ENCODE measurements at places on chromosomes 2 and 18.

DNA sequence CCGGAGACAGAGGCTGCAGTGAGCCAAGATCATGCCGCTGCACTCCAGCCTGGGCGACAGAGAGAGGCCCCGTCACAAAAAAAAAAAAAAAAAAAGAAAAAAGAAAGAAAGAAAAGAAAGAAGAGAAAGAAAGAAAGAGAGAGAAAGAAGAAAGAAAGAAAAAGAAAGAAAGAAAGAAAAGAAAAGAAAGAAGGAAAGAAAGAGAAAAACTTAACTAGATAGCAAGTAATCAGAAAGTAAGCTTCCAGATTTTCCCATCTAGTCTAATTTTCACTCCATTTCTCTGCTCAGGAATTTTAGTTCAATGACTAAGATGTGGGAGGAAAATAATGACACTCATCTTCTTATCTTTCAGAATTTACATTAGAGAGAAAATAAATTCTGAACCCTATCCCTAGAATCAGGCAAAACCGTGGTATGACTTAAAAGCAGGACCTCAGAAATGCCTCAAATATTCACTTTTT lies 2.4 kb downstream of the GFPT1 start:
- no peak for DNase-seq

DNA sequence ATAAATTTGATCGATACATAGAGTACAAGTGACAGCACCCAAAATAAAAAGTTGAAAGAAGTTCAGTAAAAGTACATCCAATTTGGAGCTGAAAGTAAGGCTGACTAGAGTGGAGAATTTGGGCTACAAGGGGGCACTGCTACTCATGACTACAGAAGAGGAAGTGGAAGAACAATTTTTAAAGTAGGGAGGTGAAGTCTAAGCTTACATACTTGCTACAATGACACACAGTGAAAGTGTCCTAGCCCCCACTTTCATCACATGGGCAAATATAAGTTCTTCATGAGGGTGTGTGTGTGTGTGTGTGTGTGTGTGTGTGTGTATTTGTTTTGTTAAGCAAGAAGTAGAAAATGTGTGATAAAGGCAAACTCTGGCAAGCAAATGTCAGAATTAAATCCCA lies 45.7 kb downstream of the MAP3K2 start:
- no peak for DNase-seq

GRCh38 chr2:238789317-238789806 lies 58.5 kb upstream of the TWIST2 start:
- DNase-seq = no peak

GRCh38 chr2:111656894-111657293 lies 227.1 kb downstream of the ANAPC1 start:
- no peak for DNase-seq

DNA sequence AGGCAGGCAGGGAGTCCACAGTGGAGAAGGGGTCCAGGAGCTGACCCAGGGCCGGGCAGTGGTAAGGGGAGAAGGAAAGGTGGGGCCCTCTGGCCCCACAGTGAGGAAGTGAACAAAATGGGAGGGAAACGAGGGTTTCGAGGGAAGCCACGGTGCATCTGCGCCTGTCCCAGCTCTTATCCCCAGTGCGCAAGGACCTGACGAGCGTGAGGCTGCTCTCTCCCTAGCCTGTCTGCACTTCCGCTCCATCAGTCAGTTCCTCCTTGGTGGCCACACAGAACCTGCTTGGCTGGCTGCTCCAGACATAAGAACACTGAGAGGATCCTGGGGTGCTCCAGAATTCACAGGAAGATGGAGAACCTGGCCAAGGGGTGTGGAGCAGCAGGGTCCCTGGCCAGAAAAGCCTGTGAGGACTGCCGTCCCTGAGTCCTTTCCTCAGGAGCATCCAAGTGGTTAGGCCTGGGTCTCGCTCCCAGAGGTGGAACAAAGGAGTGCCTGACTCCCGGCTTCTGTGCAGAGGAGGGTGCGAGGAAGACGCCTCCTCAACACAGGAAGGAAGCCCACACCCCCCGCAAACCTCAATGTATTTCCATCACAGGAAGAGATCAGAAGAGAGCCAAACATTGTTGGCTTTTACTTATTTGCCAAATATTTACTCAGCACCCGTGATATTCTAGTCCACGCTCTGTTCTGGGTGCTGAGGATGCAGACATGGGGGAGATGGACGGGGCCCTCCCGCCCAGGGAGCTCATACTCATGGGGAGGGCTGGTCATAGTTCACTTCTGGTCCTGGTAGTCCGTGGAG lies 43.7 kb upstream of the SEMA4C start:
- no peak for DNase-seq

GRCh38 chr18:79818036-79818435 lies 20.3 kb downstream of the KCNG2 start:
- DNase-seq = no peak

DNA sequence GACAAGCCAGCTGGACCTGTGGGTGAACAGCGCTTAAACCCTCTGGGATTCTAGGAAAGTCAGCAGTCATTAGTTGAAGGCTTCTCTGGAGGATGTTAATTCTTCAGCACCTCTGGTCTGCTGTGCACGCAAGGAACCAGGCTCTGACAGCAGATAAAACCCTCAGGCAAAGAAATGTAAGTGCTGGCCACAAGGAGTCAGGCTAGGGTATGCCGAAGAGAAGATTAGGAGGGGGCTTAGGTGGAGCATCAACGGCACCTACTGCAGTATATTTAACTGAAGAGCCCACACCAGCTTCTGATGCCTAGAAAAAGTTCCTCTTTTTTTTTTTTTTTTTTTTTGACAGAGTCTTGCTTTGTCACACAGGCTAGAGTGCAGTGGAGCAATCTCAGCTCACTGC lies 304.2 kb upstream of the MC4R start:
- no peak for DNase-seq

DNA sequence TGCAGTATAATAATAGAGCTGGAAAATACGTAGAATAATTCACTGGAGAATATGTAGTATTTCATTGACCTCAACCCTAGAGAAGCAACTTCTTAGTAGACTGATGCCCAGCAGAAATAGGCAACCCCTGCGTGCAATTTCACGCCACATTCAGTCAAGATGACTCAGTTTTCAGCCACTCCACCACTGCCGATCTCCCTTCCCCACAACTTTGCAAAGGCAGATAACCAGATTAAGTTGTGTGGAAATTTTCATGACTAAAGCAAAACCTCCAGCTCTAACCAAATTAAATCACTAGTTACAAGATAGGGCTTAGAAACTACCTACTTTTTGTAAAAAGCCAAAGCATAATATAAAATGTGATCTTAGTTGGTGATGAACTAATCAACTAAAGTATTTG lies 63.3 kb upstream of the STK17B start:
- DNase-seq = no peak

- DNase-seq = no peak
Measured at GRCh38 chr2:12178289-12179080, 432.1 kb downstream of the LPIN1 start.

GRCh38 chr18:13372531-13372951 lies 154.0 kb downstream of the LDLRAD4 start:
- no peak for DNase-seq

GRCh38 chr18:76699923-76700322 lies 122.4 kb upstream of the ZNF236 start:
- DNase-seq = no peak

- DNase-seq = no peak
Measured at GRCh38 chr2:112920923-112921532, 10.1 kb downstream of the IL37 start.
